ENCODE measurements at places on chromosomes 7 and 10. TPM values are rescaled to one million over a fixed set of nuclear protein-coding genes. Genes with fewer than 3 reads are reported as not detected.
A peak's percentile ranks its signal among the peaks of the same experiment; 100 is the strongest.

SLC26A5 gene
- total RNA-seq = not detected

PARD3 gene
- total RNA-seq = 51.7 TPM

FOXP2 gene
- total RNA-seq = 0.71 TPM

MSMB gene
- not detected for total RNA-seq

KCND2 gene
- total RNA-seq = 0.34 TPM

STK31 gene
- total RNA-seq = not detected

WNT8B gene
- total RNA-seq = not detected

INSYN2A gene
- 3.3 TPM for total RNA-seq

SPRN gene
- total RNA-seq = 0.29 TPM

DNA sequence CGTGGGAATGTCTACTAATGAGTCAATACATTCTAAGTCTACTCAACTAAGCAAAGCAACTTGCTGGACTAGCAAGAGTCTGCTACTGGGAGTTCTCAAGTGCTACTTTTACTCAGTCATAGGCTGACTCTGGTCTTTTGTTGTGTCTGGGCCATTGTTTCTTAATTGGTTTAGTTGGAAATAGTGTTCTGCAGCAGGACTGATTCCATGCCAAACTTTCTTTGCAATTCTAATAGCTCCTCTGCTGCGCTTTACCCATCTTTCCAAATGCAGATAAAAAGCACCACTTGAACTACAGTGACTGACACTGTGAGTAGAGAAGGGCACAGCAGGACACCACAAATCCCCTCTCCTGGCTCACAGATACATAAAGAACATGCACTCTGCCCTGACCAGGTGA lies 125.7 kb downstream of the CD36 start:
- no peak for DNase-seq

- DNase-seq = peak; percentile 75
These were observed 68.4 kb downstream of the RALA start for GRCh38 chr7:39691821-39692220.

- DNase-seq = no peak
These were observed 142.4 kb upstream of the SAMD8 start for GRCh38 chr10:74969093-74969492.

DNA sequence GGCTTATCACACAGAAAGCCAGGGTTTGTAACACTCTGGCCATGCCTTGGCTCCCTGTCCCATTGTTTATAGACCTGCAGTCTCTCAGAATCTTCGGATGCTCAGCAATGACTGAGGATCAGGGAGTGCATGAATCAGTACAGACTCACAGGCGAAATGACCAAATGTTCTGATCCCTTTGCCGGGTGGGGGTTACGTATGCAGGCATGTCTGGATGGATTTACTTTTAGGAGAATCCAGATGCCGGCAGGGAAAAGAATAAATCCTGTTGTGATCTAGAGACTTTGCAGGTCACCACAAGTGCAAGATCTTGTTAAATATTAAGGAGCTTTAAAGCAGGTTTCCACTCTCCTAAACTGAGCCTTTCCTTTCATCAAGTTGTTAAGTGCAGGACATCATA lies 149.5 kb downstream of the SFMBT2 start:
- DNase-seq = no peak

DNA sequence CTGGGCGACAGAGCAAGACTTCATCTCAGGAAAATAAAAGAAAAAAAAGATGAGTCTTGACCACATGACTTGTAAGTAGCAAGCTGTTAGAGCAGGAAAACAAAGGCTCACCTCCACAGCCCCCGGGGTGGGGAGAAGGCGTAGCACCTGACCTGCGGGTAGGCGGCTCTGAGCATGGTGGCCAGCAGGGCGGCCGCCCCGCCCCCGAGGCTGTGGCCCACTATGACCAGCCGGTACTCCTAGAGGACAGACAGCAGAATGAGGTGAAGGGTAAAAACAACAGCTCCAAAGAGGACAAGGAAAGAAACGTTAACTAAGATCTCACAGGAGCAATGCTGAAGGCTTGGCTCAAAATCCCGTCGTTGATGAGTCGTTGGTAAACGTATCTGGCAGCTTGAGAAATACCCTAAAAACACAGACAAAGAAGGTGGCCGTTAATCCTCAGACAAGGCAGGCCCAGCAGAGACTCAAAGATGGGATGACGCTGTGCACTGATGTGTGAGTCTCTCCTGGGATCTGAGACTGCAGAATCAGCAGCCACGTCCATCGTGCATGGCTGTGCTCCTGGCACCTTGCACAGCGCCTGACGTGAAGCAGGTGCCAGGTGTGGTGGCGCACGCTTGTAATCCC lies 31.1 kb downstream of the DAGLB start:
- DNase-seq = peak; percentile 31

DNA sequence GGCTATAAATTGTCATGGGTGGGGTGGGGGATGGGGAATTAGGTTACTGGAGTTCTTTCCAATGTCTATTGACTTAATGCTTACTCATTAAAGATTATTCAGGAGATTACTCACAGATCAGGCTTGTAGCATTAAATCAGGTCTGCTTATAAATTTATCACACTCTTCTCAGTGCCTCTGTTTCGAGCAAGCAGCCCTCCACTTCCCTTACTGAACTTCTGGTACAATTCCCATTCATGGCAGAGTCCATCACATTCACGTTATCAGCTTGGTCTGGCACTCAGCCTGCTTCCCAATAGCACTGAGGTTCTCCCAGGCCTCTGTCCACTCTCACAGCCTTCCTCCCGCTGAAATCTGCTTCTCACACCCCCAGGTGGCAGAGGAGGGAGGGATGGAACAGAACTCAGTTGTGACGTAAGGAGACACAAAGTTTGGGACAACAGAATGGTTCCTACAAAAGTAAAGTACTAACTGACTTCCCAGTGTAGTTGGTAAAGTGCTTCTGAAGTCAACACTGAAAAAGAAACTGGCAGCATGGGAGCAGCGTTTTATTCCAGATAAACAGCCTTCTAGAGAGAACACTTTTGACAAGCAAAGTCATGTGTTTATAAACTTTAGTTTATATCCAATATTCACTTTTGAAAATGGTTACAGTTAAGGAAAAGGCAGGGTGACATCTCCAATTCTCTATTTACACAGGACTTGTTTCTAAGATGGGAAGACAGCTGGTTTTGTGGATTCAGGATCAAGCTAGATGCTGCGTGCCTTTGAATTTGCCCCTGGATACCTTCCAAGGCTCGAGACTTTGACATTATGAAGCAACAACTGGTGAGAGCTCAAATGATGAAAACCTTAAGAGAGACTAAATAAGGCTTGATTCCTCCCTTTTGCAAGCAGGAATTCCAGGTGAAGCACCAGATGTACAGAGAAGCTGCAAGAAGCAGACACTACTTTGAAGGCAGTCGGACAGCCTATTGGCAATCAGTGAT lies 81.4 kb downstream of the ATXN7L1 start:
- peak; percentile 93 for DNase-seq

DNA sequence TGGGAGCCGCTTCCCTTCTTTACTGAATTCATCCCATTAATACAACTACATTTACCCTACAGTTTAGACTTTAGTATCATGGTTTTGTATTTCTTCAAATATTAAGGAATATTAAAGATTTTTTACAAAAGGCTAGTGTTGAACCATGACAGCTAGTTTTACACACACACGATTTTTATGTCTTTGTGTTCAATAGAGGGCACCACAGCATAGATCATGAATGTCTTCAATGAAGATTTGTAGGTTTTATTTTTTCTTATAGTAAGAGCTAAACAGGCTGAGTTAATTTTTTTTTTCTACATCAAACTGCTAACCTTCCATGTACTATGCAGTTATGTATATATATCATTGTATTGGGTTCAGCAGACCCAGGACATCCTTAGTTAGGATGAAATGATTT lies 76.9 kb downstream of the SNX10 start:
- peak; percentile 8 for DNase-seq

DNA sequence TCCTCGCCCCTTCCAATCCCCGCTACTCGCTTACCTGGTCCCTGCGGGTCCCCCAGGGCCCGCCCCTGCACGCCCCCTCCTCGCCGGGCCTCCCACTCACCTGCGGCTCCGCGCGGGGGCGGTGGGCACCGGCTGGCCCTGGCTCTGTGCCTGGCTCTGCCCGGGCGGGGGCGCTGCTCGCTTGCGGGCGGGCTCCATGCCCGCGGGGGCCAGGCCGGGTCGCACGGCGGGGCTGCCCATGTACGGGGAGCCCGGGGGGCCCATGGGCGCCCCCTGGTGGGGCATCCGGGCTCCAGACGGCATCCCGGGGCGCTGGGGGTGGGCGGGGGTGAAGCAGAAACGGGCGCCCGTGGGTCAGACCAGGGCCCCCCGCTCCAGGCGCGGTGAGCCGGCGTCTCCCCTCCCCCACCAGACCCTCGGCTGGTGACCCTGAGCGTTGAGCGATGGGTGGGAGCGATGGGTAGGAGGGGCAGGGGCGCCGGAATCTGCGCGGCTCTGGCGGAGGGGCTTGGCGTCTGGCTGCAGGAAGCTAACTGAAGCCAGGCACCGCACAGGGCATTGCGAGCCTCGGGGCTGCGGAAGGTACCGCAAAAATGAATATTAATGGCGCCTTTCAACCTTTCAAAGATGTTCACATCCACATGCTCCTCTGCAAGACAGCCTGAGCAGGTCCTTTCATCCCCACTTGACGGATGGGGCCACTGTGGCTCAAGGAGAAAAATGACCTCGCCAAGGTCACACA lies 3.0 kb downstream of the SMARCD3 start:
- DNase-seq = peak; percentile 31

GRCh38 chr10:116469437-116469836 lies 41.8 kb downstream of the PNLIPRP3 start:
- peak; percentile 12 for DNase-seq

GRCh38 chr10:6907877-6908530 lies 327.9 kb upstream of the PRKCQ start:
- no peak for DNase-seq

DNA sequence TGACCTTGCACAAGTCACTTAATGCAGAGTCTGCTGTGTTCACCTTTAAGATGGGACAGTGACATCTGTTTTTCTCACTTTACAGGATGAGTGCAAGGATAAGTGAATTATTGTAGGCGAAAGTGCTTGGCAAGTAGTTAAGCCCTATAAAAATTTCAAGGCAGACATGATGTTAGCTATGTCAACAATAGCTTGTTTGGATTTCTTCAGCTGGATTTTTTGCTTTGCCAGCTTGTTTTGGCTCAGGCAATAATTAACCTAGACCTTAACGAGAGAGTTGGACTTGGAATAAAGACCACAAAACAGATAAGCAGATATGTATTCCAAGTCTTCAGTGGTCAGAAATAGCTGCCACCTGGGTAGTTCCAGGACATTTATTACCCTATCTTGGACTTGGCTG lies 255.2 kb downstream of the ARL4A start:
- DNase-seq = no peak

DNA sequence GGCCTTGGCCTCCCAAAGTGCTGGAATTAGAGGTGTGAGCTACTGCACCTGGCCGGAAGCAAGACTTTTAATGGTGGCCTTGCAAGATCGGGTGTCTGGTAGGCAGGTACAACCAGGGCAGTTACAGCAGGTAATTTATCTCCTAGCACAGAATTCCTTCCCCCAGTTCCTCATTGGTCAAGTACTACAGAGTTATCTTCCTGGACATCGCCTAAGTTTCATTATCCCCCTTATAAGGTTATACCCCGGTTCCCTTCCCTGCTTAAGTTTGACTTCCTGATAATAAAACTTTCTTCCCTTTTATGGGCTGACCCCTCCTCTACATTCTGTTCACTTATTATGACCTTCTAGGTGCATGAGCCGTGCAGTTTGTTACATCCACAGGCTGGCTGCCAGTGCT lies 19.0 kb upstream of the CYP3A43 start:
- no peak for DNase-seq

GRCh38 chr10:73991884-73992245 lies 6.1 kb upstream of the VCL start:
- no peak for DNase-seq

All from LHCN-M2 (cell line).